Thoracic aorta (tissue), 2 donors: ENCODE measurements at places on chromosomes 12 and 14. TPM values are rescaled to one million over a fixed set of nuclear protein-coding genes. Genes with fewer than 3 reads are reported as not detected.
A peak's percentile ranks its signal among the peaks of the same experiment; 100 is the strongest.

KLRF2 gene
- total RNA-seq = not detected

DNA sequence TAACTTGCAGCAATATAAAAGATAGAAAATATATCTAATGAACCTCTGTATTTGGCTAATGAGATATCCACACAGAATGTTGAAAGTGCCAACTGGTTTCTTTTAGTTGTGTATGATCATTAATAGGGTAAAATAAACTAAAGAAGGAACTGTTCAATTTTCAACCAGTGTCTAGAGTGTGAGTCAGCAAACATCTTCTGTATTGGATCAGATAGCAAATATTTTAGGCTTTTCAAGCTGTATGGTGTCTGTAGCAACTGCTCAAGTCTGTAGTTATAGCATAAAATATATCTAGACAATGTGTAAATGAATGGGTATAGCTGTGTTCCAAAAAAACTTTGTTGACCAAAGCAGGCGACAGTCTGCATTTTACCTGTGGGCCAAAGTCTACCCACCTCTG is 23.5 kb upstream of the NOVA1 start:
- no peak overlapping the region for H3K4me3 ChIP-seq
- no peaks in the 10 kb centered on the region for H3K27me3 ChIP-seq
- H3K4me1 ChIP-seq = no peaks in the 10 kb centered on the region

- DNase-seq = peak; percentile 48
- peak overlapping the region; percentile 82 for H3K27ac ChIP-seq
- peaks cover 28% of the 10 kb centered on the region for H3K4me1 ChIP-seq
- no peaks in the 10 kb centered on the region for H3K27me3 ChIP-seq
- H3K36me3 ChIP-seq = no peaks in the 10 kb centered on the region
Observed at GRCh38 chr12:646442-647384, 16.5 kb downstream of the NINJ2 start.

CACNA1C gene
- 127 TPM for total RNA-seq

DIO2 gene
- 13.0 TPM for total RNA-seq
